ENCODE measurements at places on chromosomes 6 and 20.
A peak's percentile ranks its signal among the peaks of the same experiment; 100 is the strongest.

DNA sequence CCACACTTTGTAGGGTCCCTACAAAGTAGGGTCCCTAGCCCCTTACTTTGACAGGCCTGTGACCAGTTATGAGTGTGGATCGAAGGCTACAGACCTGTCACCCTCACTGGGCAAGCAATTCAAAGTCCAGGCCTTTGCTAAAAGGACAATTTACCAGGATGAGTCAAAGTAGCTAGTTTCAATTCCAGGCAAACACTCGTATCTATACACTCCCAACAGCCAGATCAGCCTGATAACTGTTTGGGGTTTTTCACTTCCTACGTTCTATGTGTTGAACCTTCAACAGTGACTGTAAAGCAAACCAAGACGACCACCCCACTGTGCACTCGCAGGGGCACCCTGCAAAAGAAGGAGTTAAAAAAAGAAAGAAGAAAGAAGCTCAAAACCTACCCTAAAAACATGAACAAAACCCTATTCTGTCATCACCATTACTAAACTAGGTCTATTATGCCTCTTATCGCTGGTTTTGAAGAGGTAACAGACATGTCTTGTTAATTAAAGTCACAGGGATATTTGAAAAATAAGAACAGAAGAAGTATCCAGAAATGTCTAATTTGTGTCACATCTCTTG is 3.2 kb downstream of the GFOD1 start:
- no peak for DNase-seq

- no peak for DNase-seq
Observed at GRCh38 chr6:2688401-2689064, 62.2 kb downstream of the MYLK4 start.

GRCh38 chr20:19566226-19566945 is 191.7 kb upstream of the RIN2 start:
- no peak for DNase-seq

- DNase-seq = no peak
Observed at GRCh38 chr20:1897541-1897940, 2.3 kb downstream of the SIRPA start.

- no peak for DNase-seq
Observed at GRCh38 chr6:47004463-47004862, 37.7 kb downstream of the ADGRF1 start.

DNA sequence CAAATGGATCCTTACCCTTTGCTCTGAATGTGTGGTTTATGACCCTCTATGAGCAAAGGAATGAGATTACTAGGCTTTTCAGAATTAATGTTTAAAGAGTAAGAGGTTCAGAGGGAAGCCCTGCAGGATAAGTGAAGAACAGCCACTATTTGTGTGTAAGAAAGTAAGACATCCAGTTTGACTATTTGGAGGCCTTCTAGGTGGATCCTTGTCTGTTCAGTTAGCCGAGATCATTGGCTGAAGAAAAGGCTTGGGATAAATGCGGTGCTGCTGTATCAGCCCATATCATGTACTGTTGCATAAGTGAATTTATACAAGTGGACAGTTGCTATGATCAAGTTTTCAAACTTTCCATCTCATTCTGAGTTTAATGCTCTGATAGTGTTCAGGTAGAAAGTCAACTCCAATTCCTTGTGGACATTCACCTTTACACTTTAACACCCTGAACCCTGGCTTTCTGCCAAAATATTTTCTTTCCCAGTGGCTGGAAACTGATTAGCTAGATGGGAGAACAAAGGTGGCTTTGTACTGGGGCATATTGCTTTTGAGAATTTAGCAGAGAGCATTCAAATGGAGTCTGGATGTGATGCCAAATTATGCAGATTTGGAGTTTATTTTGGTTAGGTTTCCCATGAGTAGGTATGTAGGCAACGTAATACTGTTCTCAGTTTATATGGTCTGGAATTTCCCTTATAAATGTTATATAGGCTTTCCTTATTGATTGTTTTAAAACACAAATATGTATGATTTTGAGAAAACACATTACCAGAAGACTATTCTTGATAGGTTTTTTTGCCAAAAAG is 15.0 kb downstream of the PARD6B start:
- DNase-seq = no peak

DNA sequence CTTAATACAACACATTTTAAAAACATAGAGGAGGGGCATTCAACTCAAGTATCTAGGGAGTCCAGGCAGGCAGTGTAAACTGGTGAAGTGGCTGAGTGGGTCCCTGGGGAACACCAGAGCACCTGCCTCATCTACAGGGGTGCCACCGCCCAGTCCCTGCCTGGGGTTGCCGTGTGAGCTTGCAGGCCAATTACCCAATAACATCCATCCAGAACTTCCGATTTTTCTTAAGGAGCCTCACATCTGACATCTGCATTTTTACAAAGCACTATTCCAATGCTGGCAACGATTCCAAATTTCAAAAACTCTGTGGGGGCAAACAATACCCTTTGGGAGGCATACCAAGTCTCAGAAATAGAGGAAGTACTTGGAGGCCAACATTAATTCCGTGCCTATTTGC is 288.4 kb upstream of the TSHZ2 start:
- no peak for DNase-seq

GRCh38 chr6:91088976-91089375 is 502.1 kb upstream of the MAP3K7 start:
- DNase-seq = no peak

GRCh38 chr20:10111139-10111958 is 76.6 kb downstream of the ANKEF1 start:
- DNase-seq = no peak

GRCh38 chr6:144181639-144182038 is 31.3 kb downstream of the STX11 start:
- no peak for DNase-seq

DNA sequence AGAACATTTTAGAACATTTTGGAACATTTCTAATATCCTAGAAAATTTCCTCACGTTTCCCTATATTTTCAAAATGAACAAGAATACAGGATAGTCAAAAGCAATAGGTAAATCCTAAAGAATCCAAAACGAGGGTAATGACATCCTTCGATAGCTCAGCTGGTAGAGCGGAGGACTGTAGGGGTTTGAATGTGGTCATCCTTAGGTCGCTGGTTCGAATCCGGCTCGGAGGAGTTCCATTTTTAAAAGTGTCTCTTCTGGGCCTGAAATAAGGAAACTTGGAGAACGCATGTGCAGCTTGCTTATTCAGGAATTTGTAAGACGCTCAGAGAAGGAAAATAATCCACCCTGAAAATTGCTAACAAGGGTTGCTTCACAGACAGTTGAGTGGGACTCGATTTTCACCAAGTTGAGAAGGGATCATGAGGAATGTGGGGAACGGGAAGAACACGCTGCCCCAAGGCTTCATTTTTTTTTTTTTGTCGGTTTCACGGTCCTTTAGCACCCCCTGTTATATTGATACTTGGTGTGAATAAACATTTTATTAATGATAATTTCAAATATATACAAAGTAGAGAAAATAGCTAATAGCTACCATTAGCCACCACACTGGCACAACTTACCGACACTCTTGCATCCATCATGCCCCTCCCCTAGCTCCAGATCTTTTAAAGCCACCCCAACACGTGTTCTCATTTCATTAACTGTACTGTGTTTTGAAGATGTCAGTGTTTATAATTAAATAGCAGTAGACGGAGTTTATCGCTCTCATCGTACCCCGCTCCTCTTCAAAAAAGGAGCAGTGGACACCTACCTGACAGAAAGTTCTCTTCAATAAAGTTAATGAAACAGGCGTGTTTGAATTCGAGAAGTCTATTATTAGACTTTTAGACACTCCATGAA is 1.8 kb upstream of the ABT1 start:
- peak; percentile 87 for DNase-seq

- DNase-seq = peak; percentile 93
Observed at GRCh38 chr6:32148289-32149091, 3.2 kb downstream of the PRRT1 start.

DNA sequence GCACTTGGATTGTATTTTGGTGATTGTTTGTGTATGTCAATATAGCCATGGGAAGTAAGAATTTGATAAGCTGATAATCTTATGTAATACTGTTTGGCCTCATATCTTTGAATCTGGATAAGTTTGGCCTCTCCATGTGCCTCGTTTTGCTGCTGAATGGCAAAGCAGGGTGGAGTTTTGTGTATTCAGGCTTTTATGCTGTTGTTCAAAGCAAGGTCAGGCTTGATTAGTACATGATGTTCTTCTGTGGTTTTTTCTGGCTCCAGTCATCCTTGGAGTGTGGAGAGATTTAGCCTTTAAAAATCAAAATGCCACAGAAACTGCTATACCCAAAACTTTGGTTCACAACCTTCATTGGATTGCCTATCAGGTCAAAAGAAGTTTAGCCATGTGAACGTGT is 728.9 kb upstream of the GJE1 start:
- DNase-seq = no peak

- no peak for DNase-seq
Observed at GRCh38 chr6:34021554-34022190, 124.2 kb downstream of the GRM4 start.

GRCh38 chr20:7094438-7094997 is 327.0 kb downstream of the BMP2 start:
- peak; percentile 35 for DNase-seq

DNA sequence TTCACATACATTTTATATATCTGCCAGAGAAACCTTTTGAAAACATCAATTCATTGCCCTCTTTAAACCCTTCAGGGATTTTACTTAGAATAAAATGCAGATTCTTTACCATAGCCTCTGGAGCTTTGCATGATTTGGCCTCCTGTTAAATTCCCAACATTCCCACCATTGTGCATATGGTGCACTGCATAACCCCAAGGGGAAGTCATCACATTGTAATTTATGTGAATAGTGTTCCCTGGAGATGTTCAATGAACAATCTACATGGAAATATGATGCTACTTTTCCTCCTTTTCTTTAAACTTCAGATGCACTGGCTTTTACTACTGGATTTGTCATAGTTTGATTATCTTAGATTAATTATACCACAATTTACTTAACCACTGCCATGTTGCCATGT is 94.7 kb downstream of the PHF3 start:
- no peak for DNase-seq

- DNase-seq = no peak
Observed at GRCh38 chr6:149331871-149332270, 14.4 kb downstream of the TAB2 start.

GRCh38 chr20:63826753-63827152 is 4.3 kb downstream of the ZBTB46 start:
- DNase-seq = no peak

- no peak for DNase-seq
Observed at GRCh38 chr20:50313827-50314677, 123.4 kb downstream of the CEBPB start.

DNA sequence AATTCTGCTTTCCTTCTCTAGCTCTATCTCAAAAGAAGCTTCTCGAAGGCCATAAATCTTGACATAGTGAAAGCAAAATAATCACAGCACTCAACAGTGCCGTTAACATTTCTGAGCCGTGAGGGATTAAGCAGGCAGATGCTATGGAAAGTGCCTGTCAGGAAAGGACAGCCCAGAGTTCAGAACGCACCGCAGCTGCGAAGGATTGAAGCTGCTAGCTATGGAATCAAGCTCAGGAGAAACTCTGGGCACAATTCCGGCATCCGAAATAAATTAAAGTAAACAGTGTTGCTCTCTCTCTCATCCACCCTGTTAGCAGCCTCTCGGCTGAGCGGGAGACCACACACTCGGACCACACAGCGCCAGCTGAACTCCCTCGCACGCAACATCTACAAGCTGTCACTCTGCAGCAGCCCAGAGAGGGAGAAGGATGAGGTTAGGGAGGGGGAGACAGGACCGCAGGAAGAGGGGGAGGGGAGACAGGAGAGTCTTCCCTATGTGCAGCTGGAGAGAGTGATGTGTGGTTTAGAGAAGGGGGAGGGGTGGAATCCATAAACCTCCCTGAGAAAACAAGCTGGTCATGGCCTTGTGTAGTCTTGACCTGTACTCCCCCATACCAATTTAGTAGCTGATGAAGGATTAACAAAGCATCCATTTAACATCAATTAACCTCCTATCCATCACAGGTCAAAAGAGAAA is 9.0 kb downstream of the EXOC2 start:
- peak; percentile 83 for DNase-seq

DNA sequence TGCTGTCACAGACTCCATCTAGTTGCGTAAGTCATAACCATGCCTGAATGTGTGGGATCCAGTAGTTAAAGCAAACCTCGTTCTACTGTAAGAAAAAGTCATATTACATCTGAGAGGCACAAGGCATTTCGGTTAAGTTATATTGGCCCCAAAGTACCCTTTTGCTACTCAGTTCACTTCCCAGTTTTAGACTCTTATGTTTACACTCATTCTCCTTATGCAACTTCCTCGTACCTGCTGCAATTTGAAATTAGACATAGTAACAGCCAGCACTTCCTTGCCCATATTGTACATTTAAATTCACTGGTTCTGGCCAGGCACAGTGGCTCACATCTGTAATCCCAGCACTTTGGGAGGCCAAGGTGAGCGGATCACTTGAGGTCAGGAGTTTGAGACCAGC is 37.0 kb downstream of the PEX7 start:
- no peak for DNase-seq

GRCh38 chr20:10609276-10609675 is 64.5 kb downstream of the JAG1 start:
- DNase-seq = no peak

- no peak for DNase-seq
Observed at GRCh38 chr20:61169874-61170273, 82.2 kb upstream of the CDH4 start.

DNA sequence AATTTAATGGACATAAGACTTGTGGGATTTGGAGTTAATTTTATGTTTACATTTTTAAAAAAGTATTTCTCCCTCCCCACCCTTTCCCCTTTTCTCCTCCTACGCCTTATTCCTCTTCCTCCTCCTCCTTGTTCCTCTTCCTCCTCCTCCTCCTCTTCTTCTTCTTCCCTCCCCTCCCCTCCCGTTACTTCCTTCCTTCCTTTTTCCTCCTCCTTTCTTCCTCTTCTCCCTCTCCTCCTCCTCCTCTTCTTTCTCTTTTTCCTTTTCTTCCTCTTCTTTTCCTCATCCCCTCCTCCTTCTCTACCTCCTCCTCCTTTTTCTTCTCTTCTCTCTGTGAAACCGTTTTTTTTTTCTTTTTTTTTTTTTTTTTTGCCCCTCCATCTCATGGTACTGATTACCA is 139.6 kb downstream of the EYA4 start:
- DNase-seq = no peak

- DNase-seq = no peak
Observed at GRCh38 chr20:35312318-35312717, 20.1 kb upstream of the FAM83C start.

GRCh38 chr20:45552456-45552855 is 5.3 kb upstream of the EPPIN start:
- DNase-seq = no peak

GRCh38 chr6:6695625-6696276 is 107.2 kb downstream of the LY86 start:
- DNase-seq = no peak

- DNase-seq = no peak
Observed at GRCh38 chr6:88459189-88459588, 293.0 kb upstream of the CNR1 start.

- no peak for DNase-seq
Observed at GRCh38 chr20:20024942-20025341, 7.8 kb downstream of the NAA20 start.

DNA sequence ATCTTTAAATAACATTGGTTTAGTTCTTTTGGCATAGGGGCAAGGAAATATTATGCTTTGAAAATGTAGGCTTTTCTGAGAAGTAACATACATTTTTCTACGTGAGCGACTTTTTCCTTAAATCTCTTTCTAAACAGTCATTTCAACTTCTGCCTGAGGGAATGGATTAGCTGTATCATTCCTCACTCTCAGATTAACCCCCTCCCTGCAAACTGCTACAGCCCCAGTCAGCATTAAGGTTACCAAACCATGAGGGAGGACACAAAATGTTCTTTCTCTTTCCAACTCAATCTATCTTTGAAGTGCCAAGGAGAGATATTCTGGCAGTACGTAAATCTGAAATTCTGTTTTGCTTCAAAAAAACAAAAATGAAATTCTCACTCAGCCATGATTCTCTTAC is 231.3 kb upstream of the FLRT3 start:
- DNase-seq = no peak
